ENCODE measurements at places on chromosomes 7 and 10.

DNA sequence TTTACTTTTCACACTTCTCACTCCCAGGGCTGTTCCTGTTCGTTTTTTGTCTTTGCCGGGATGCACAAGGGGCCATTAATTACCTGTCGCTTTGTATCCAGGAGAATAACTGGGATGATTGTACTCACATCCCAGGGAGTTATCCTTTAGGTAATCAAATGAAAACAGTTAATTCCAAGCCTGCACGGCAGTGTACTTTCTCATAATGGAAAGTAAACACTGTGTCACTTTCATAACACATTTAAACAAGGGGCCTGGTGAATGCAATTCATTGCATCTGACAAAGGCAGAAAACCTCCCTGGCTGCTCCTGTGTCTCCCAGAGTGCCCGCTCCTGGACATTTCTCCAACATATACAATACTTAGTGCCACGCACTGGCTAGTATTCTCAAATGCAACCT, 138.7 kb upstream of the CELF2 start:
- DNase-seq: no peak

GRCh38 chr10:127179612-127180250, 16.7 kb downstream of the INSYN2A start:
- no peak for DNase-seq

DNA sequence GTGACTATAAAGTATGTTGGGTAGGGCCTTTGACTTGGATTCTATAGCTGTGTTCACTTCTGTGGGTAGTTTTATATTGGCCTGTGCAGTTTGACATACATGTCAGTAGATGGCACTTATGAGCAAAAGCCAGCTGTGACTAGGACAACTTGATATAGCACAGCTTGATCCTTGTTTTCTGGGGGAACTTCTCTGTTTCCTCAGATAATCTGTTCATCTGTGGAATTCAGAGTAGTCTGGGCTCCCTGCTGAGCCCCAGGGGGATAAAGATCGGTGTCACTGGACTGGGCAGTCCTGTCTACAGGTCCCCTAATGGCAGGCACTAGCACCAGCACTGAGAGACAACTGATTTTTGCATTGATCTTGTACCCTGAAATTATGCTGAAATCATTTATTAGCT, 25.4 kb downstream of the CYP2C9 start:
- DNase-seq: no peak

DNA sequence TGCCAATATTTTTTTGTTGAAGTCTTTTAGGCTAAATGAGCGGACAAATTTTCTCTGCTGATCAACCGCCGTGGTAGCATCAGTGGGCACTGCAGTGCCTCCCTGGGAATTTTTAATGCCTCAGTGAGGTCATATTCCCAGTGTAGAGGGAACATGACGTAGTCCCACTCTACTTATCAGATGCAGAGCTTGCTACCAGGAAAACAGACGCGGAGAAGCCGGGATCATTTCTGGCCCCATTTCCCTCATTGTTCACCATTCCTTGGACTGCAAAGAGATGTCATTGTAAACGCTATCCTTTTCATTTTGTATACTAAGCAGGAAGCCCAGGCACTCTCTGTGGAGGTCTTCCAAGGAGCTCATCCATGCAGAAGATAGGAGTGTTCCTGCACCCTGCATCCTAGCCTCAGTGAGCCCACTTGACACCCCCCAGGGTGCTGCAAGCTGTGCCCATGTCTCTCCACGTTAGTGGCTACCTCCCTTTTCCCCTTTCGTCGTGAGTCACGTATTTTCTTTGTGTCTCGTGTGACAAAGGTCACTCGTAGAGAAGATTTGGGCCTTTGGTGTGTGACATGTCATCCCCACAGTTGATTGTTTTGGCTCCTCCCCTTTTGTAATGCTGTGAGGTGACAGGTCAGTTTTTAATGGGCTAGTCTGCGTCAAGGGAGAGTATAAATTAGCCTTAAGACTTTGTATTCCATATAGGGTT, 145.5 kb downstream of the TCF7L2 start:
- DNase-seq: no peak

DNA sequence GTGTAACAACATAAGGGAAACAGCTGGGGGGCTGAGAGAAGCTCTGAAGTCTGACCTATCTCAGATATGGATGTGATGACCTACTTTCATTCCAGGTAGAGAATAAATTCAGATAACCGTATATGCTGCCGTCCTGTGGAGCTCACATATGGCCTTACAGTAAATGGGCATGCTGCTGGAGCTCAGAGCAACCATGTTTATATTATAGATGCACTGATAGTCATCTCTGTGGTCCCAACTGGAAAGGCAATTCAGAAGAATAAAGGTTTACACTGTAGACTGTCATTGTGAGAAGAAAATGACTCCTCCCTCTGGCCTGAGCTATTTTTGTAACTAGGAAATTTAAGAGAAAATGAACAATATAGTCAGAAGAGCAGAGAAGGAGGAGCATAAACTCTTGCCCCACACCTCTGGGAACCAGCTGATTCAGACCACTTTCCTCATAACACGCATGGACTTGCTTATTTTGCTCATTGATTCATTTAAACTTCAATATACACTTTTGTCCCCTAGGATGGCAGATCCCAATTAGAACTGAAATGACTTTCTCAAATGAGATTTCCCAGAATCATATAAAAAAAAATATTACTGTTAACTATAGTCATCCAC, 69.9 kb upstream of the NXPH1 start:
- DNase-seq: no peak

GRCh38 chr7:81929386-81929785, 159.5 kb upstream of the HGF start:
- DNase-seq: no peak

GRCh38 chr10:34191406-34191805, 623.7 kb downstream of the PARD3 start:
- no peak for DNase-seq

GRCh38 chr10:87818505-87819288, 671 bp upstream of the ATAD1 start:
- DNase-seq: peak; percentile 61

DNA sequence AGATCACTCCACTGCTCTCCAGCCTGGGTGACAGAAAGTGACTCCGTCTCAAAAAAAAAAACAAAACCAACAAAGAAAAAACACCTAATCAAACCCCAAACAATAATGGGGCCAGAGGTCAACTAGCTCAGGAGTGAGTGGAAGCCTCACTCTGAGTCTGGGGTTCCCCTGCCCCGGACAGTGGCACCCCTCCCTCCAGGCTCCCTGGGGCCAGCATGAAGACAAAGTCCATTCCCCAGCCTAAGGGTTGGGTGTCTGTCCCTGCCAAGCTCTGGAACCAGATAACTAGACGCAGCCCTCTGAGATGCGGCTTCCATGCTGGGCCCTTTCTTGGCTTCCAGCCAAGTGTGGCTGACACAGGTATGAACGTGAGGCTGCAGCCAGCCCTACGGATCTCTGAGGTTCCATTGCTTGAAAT, 1.7 kb upstream of the FUOM start:
- no peak for DNase-seq

GRCh38 chr10:5234106-5234860, 37.6 kb downstream of the AKR1C4 start:
- DNase-seq: no peak

GRCh38 chr10:91006001-91006751, 85.3 kb upstream of the ANKRD1 start:
- DNase-seq: peak; percentile 43

DNA sequence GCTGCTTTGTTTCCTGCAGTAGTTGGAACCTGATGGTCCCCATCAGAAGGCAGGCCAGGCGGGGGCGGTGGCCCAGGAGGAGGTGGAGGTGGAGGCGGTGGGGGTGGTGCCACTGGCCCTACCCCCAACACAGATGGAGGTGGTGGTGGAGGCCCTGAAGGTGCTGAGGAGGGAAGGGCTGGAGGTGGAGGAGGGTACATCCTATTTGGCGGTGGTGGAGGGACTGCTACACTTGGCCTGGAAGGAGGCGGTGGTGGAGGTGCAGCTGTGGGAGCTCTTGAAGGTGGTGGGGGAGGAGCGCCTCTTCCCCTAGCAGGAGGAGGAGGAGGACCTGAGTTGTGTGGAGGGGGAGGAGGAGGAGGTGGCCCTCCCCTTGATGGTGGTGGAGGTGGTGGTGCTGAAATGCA, 36.8 kb downstream of the LMOD2 start:
- DNase-seq: no peak

DNA sequence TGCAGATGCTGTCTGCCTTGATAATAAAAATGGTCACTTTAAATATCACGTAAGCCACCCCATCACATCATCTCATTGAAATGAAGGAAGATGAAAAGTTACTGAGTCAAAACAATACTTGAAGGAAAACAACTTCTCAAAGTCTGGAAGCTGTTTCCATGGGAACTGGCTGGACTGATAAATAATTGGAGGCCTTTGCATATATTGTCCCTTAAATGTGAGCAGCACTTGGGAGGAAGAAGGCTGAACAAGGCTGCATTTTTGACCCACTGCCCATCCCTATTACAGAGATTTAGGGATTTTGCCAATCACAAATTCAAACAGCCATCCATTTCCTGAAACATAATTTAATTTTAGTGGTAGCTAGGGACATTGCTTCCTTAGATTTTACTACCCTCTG, 18.2 kb upstream of the MAGI2 start:
- no peak for DNase-seq

DNA sequence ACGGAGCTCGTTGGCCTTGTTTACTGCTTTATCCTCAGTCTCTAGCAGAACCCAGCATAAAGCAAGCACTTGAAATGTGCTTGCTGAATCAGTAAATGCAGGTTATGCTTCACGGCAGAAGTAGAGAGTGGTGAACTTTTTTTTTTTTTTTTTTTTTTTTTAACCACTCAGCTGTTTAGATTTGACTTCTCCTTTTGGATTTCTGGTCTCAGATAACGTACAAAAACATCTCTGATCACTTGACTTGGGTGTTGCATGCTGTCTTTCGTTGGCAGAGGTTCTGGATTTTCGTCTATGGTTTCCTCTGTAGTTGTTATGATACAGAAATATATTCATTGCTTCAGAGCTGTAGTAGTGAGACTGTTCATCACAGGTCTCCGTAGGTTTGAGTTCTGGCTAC, 242.5 kb upstream of the HABP2 start:
- no peak for DNase-seq

DNA sequence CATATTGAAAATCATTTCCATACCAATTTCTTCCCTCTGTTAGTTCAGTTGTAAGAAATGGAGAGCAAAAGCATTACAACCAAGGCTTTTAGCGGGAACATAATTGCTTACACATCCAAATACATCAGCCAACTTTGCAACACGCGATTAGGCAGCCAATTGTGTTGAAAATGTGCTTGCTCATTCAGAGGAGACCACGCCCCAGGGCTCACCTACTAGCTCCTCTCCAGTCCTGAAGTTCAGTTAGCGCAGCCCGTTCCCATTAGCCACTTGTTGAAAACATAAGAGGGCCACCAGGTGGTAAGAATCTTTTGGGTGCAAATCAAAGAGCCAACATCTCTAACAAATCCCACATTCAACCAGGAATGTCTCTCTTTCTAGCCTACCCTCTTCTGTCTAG, 213.2 kb upstream of the MDFIC start:
- no peak for DNase-seq

DNA sequence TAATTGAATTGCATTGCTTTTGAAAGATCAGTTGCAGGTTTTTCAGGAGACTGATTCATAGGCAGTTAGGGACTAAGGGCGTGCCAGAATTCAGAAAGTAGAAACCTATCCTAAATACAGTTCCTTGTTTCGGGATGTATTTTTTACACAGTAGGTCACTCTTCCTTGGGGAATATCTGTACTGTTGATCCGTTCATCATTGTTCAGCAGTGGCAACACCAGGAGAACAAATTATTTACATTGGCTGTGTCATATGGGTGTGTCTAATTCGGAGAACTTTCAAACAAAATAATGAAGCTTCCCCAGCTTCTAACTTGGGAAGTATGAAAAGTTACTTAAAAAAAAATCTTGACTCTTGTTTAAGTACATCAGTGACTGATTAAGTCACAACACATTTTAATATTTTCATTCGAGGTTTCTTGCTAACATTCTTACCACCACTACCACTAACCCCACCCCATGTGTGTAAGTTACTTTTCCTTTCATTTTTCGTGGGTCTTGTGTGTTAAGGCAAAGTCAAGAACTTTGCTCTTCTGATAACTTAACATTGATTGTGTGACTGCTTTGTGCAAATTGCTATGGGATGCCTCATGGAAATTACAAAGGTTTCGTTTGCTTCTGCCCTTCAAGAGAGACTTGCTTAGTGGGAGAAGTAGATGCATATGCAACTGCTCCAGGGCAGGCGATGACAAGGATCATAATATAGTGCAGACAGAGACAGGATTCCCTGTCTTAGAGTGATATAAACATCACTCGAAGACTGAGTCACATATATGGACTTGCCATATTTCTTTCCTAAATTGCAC, 43.8 kb upstream of the RPA3 start:
- DNase-seq: no peak

DNA sequence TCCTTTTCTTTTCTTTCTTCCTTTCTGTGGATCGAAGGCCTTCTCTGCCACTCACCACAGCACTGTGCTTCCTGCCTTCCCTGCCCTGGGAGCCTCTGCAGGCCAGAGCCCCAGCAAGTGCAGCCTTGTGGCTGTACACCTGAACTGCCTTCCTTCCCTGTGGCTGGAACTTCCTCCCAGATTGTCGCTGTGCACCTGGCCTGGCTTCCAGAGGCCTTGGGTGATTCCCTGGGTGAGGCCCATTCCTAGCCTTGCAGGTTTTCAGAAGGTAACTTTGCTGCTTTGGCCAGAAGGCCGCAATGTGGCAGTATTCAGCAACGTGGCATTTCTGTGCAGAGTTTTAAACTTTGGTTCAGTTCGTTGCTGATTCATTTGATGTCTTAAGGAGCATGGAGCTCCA, 50.1 kb upstream of the RASGEF1A start:
- DNase-seq: no peak

- no peak for DNase-seq
Observed at GRCh38 chr7:151146761-151147160, 20.7 kb downstream of the GBX1 start.
